NCI-H1436 treated with DMSO at 0.1 percent for 48 hours (cell line): ENCODE measurements at places on chromosomes 2 and 18.

DNA sequence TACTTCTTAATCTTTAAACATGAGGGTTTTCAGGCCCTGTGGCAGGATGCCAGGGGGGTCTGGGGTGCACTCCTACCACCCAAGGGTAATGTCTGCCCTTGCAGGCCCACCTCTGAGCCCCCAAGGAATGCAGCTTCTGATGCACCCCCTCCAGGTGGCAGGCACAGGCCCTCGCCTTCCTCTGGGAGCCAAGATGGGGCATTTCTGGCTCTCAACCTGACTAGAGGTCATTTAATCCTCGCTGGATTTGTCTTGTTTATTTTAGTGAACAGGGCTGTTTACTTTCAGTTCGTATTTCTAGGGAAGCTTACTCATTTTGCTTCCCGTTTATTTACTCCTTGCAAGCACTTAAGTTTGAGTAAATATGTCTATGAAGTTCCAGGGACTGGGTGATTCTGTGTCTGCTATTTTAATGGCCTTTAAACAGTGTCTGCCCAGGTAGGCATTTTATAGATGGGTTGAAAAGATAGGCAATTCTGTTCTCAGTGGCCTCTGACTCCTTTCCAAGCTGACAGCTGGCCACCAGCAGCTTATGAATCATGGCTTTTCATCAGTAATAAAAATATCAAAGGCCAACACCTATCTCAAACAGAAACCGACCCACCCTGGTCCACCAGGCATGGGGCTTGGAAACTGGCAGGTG, 11.1 kb upstream of the DNPEP start:
- no peak for DNase-seq

GRCh38 chr2:27807476-27807875, 36.0 kb downstream of the MRPL33 start:
- DNase-seq, result no peak

- DNase-seq, result no peak
These were observed 53.3 kb downstream of the MEMO1 start for GRCh38 chr2:31957354-31958139.

GRCh38 chr2:156695595-156695994, 259.4 kb downstream of the GPD2 start:
- DNase-seq, result no peak

- DNase-seq, result no peak
These were observed 415.2 kb downstream of the NBAS start for GRCh38 chr2:15145919-15146318.

GRCh38 chr18:57561728-57562423, 24.6 kb downstream of the FECH start:
- no peak for DNase-seq

GRCh38 chr18:59725142-59725541, 27.9 kb upstream of the CCBE1 start:
- DNase-seq, result no peak

DNA sequence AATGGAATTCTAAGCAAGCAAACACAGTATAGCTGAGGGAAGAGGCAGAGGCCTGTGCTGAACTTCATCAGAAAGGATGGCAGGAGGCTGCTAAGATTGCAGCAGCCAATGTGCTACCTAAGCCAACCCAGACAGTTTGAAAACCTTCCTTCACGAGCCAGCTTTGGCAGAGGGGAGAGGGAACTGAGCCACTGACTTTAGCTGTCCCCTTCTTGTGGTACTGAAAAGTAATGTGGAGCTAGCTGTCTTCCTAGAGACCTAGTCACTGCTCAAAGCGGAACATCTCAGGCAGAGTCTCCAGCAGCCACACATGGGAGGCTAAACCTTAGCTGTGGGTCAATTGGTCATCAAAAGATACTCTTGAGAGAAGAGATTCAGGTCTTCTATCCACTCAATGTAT, 419.0 kb downstream of the FBXO15 start:
- DNase-seq, result no peak

DNA sequence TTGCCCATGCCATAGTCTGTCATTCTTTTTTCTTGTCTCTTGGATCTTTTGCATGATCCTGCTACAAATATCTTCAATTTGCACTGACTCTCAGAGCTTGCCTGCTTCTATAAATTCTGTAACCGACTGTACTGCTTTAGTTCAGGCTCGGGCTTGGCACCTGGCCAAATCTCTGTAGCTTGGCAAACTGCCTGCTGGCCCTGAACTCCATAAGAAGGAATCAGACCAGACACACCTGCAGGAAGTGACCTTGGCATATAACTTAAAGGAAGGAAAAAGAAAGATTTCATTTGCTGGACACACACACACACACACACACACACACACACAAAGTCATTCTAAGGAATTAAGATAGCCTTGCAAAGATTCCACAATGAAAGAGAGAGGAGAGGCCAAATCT, 291.2 kb upstream of the DDX18 start:
- DNase-seq, result peak; percentile 42

DNA sequence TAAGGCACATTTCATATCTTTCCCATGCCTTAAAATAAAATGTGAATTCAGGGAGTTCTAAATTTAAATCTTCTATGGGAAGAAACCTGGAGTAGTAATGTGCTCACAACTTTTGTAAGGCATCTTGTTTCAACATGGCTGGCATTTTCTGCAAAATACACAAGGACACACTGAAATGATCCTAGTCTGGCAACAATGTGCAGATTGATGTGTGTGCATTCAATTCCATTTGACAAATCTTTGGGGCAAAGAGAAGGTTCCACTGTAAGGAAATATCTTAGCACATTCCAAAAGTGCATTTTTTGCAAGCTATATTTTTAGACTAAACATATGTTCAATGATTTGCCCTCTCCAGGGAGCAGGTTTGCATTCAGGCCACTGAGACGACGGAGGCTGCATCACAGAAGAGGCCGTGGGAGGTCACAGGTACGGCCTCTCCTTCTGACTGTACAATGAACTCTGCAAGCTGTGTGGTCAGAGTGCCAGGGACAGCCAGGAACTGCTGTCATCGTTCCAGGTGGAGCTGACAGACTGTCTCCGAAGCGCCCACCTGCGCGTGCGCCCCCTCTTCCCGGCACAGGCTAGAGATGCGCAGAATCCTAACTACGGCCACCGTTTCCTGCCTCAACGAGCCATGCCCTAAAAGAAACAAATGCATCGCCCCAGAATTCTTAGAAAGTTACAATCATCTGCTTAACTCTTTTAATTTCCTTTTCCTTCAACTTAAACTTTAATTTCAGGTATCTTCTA, 149.2 kb upstream of the POU3F3 start:
- DNase-seq, result no peak
